NCI-H748 treated with DMSO at 0.1 percent for 48 hours (cell line): ENCODE measurements at places on chromosomes 2 and 18.

DNA sequence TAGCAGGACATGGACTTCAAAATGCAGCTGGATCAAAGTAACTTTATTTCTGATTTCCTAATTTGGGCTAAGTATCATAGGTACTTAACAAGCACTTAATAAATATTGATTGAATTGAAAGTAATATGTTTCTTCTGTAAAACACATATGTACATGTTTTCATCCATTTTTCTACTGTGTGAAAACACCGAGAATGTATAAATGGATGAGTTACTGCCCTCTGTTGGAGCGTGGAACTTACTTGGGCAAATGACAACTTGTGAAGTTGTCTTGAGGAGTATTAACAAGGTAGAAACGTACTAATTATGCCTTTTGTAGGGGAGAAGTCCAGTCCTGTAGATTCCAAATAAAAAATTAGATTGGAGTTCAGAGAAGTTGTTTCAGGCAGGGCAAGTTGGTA lies 87.2 kb downstream of the PHLPP1 start:
- no peak for DNase-seq

- DNase-seq = no peak
Observed at GRCh38 chr2:25054720-25055119, 12.8 kb downstream of the EFR3B start.

- DNase-seq = no peak
Observed at GRCh38 chr2:47497843-47498460, 95.0 kb downstream of the MSH2 start.

DNA sequence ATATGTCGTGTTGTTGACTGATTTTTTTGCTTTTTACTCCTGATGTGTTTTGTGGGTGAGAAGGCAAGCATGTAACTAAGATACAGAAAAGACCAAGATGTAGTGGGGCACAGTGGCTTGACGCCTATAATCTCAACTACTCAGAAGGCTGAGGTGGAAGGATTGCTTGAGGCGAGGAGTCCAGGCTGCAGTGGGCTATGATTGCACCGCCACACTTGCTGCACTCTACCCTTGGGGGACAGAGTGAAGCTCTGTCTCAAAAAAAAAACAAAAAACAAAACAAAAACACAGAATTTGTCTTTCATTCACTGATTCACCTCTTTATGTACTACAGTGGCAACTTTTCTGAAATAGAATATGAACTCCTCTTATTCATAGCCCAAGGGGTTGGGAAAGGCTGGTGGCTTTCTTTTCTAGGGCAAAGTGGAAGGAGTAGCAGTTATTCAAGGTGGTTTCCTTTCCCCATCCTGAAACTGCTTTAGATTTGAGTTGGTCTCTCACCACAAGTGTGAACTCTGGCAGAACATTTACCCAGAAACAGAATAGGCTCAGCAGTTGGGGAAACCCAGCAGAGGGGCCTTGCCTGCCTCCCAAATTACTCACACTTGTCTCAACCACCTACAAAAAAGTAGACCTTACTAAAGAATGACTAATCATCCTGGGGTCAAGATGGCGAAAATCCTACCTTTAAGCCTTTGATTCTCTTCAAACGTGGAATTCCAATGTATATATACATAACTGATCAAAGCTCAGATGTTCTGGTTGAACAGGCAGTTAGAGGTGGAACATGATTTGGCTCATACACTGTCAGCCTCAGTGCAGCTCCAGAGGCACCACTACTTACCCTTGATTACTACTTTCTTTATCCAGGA lies 6.5 kb downstream of the TANK start:
- DNase-seq = no peak

DNA sequence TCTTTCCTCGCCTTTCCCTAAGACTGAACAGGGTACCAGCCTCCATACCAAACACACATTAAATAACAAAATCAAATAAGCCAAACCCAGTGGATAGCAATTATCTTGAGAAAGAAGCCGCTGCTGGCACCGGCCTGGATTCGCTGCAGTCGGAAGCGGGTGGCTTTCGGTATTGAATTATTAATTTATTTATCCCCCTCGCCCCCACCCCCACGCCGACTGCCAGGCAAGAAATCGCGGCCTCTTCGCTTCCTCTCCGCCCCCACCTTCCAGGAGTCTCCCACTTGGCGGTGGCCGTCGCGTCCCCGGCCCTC lies 370 bp upstream of the ZNF804A start:
- DNase-seq = no peak

DNA sequence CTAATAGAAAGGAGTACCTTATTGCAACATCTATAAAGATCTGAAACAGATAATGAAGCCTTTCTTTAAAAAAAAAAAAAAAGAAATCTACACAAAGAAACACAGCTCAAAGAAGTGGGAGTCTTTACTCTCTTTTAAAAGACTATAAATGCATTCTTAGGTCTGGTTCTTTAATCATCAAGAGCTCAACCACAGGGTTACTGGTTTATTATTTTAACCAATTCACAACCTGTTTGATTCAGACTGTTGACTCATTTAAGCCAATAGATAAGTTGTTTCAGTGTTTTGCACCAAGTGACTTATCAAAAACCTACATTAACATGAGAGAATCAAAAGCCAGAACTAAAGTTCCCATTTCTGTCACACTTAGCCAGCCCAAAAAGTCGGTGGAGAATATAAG lies 93.1 kb downstream of the TCF4 start:
- no peak for DNase-seq

GRCh38 chr18:76445275-76445674 lies 49.8 kb downstream of the ZNF516 start:
- no peak for DNase-seq

DNA sequence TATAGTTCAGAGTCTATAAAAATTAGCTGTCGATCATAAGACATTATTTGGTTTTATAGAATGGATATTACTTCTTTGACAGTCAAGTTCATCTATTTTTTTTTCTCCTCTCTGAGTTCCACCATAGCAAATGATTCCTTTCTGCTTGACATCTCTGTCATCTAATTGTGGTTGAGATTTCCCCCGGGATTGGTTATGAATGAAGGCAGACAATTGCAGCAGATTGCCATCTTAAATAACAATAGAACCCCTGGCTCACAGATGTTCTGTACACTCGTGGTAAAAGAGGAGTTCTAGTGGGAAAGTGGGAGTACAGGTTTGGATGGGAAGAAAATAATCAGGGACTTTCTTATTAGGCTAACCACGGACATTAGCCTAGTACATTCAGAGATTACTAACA lies 292.1 kb upstream of the NRXN1 start:
- DNase-seq = no peak

GRCh38 chr2:24253303-24253919 lies 78.6 kb downstream of the FAM228A start:
- no peak for DNase-seq

DNA sequence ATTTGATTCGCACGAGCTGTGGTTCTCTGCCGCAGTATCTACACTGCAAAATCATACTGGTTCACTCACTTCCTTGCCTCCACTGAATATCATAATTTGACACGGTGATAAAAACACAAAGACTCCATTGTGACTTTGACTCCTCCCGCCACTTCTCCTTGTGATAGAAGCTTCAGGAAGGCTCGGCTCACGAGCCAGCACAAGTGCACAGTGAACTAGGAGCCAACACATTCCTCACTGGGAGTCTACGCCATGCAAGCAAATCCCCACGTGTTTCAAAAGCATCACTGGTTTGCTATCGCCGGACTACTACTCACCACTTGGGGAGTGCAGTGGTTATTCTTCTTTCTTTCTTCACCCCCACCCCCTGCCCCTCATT lies 293.3 kb upstream of the PARD3B start:
- no peak for DNase-seq

DNA sequence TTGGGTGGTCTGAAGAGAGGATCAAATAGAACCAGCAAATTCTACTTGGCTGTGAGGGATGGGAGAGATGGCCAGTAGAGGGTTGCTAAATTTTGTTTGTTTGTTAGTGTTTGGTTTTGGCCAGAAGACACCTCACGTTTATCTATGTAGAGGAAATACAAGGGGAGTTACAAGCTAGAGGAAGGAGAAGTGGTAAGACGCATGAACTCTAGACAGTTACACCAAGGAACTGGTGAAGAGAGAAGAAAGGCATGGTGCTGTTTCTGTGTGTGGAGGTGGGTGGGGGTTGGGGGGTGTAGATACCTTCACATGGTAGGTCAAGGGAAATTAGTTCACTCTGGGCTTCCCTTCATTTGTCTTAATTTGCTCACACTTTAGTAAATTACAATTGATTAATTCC lies 25.6 kb downstream of the RASGRP3 start:
- DNase-seq = no peak

DNA sequence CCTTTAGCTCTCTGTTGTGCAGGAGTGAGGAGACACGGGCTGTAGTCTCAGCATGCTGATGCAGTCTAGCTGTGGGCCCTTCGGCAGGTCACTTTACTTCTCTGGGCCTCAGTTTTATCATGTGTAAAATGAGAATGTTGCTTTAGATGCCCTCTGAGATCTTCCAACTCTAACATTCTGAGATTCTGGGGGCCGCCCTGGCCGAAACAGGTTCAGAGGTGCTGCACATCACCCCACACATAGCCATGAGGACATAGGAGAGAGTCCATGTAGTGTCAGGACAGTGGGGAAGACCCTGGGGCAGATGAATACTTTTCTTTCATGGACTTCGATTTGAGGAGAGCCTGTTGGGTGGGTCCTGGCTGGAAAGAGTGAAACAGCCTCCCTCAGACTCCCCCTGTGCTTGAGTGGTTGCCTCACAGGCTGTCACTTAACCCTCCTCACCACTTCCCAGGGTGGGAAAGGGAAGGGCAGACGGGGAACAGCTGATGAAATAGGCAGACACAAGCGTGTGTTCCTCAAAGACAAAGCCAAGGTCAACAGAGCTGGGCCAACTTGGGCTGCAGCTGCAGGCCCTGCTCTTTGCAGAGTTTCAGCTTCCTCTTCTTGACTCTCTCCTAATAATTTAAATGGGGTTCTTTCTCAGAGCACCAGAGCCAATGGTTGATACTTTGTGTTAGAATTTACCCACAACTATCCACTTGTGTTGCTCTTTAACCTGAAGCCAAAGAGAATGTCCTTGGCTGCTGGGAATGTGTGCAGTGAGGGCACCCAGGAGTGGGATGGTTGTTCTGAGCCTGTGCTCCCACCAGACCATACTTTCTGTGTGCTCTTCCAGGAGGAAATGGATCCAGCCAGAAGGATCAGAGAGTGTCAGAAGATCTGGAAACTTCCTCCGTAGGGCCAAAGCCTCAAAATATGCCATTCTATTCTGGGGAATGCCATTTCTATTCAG lies 14.7 kb upstream of the MRPL33 start:
- DNase-seq = no peak

DNA sequence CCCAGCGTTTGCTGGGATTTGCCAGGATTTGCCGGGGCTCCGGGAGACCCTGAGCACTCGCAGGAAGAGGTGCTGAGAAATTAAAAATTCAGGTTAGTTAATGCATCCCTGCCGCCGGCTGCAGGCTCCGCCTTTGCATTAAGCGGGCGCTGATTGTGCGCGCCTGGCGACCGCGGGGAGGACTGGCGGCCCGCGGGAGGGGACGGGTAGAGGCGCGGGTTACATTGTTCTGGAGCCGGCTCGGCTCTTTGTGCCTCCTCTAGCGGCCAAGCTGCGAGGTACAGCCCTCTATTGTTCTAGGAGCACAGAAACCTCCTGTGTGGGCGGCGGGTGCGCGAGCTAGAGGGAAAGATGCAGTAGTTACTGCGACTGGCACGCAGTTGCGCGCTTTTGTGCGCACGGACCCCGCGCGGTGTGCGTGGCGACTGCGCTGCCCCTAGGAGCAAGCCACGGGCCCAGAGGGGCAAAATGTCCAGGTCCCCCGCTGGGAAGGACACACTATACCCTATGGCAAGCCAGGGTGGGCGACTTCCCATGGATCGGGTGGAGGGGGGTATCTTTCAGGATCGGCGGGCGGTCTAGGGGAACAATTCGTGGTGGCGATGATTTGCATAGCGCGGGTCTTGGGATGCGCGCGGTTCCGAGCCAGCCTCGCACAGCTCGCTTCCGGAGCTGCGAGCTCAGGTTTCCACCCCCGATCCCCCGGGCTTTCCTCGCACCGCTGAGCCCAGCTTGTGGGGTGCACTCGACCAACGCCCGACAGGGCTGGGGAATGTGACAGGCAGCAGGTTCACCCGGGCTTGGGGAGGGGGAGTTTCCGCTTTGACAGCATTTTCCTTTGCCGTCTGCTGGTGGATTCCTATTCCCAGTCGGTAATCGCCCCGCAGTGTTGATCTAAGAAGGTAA lies 2.8 kb downstream of the ONECUT2 start:
- DNase-seq = peak; percentile 93

DNA sequence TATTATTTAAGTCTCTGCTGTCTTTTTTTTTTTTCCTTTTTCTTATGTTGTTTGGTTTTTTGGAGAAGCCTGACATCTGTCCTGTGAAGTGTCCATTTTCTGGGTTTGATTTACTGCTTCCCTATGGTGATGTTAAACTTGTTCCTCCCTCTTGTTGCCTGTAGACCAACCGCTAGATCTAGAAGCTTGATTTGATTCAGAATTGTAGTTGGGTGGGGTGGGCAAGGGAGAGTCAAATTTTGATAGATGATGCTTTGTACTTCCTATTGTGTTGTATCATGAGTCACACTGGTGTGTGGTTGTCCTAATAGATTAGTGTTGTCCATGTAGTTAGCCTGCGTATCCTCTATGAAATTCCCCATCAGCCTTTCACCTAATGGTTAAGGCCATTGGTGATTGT lies 35.4 kb downstream of the CAB39 start:
- no peak for DNase-seq

- no peak for DNase-seq
Observed at GRCh38 chr2:173171924-173172643, 96.4 kb downstream of the MAP3K20 start.

GRCh38 chr18:6835345-6835744 lies 105.8 kb downstream of the ARHGAP28 start:
- no peak for DNase-seq

DNA sequence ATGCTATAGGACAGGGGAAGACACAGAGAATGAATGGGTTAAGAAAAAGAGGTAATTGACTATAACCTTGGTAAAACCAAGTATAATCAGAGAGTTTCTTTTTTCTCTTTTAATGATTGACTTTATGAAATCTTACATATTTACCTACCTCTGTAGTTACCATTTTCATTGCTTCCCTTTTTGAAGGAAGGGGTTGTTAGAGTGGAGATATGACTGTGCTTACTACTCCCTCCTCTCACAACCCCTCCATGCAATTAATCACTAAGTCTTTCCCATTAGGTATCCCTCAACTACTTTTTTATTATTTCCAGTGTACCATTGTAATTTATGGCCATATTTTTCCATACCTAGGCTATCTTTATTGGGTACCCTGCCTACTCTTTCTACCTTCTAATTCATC lies 71.4 kb downstream of the WDR7 start:
- DNase-seq = no peak

GRCh38 chr2:166060191-166060590 lies 67.6 kb downstream of the SCN1A start:
- DNase-seq = no peak

- no peak for DNase-seq
Observed at GRCh38 chr2:170680172-170680941, 34.8 kb upstream of the SP5 start.
